IPS DF 19.7 (cell line): ENCODE measurements at places on chromosomes 1 and 21.

- DNase-seq, result no peak
Measured at GRCh38 chr1:221002601-221003000, 123.4 kb downstream of the HLX start.

- DNase-seq, result no peak
Measured at GRCh38 chr1:97603776-97604175, 317.1 kb downstream of the DPYD start.

DNA sequence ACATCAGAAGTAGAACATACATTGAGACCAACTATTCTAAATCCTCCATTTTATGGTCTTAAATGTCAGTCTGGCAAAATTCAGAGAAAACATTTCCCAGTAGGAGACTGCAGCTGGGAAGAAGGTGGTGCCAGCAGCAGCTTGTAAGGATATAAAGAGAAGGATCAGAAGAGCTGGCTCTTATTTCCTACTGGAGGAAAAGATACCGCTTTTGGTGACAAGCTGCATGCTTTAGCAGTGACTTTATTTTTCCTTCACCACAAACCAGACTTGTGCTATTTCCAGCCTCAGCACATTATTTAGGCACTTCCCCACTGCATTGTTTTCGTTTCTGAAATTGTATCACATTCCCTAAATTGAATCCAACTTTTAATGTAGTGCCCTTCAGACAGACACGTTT is 28.4 kb downstream of the RNF11 start:
- DNase-seq, result no peak

GRCh38 chr1:89051300-89051954 is 13.6 kb downstream of the GBP1 start:
- no peak for DNase-seq

GRCh38 chr1:156229809-156230472 is 12.0 kb upstream of the BGLAP start:
- no peak for DNase-seq
